ENCODE measurements at places on chromosomes 1 and 21.
A peak's percentile ranks its signal among the peaks of the same experiment; 100 is the strongest.

- DNase-seq, result no peak
Observed at GRCh38 chr21:21439761-21440160, 441.6 kb downstream of the NCAM2 start.

DNA sequence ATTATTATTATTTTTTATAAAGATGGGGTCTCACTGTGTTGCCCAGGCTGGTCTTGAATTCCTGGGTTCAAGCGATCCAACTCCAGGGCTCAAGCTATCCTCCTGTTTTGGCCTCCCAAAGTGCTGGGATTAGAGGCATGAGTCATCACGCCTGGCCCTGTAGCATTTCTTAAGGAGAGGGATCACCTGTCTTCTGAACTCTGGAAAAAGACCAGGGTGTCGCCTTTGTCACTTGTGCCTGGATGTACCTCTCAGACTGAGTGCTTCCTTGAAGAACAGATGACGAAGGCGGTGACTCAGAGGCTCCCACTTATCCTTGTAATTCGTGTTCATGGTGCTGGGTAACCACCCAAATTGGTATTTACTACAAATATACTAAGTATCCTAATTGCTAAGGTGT is 2.4 kb upstream of the CGN start:
- no peak for DNase-seq

DNA sequence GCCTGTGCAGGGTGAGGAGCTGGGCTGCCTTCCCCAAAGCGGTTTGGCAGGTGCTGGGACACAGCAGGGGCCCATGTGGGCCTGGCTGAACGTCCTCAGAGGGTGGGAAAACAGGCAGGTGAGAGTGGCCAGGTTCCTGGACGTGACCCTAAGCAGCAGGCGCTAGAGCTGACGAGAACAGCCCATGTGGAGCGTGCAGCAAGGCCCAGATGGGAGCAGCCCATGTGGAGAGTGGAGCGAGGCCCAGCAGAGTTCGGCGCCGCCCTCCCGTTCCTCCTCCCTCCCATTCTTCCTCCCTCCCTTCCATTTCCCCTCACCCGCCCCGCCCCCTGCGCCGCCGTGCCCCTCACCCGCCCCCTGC is 314.4 kb upstream of the VAMP3 start:
- DNase-seq, result no peak

DNA sequence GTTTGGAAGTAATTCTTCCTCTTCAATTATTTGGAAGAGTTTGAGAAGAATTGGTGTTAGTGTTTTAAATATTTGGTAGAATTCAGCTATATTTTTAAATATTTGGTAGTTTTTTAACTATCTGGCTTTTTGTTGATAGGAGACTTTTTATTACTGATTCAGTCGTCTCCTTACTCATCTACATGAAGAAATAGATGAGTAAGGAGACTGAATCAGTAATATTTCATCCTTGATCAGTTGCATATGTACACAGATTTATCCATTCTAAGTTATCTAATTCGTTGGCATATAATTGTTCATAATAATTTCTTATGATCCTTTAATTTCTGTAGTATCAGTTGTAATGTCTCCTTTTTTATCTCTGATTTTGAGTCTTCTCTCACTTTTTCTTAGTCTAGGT is 224.1 kb downstream of the GPR52 start:
- DNase-seq, result no peak

DNA sequence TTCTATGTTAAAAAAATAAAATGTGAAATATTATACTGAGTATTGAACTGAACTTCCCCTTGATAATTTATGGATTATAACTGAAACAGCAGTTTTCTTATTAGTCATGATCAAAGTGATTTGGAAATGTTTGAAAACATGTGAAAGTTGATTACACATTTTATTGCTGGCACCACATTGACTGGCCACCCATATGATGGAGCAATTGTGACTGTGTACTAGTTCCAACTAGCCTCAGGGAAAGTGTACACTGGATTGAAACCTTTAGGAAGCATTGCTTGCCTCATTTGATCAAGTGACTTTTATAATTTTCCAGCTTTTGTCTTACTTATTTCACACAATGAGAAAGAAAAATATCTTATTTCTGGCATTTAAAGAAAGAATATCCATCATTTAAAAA is 128.0 kb upstream of the ADGRL2 start:
- no peak for DNase-seq

- DNase-seq, result no peak
Observed at GRCh38 chr1:160148121-160148520, 3.3 kb upstream of the ATP1A4 start.

- no peak for DNase-seq
Observed at GRCh38 chr1:227729881-227730629, 5.0 kb downstream of the JMJD4 start.

- no peak for DNase-seq
Observed at GRCh38 chr1:65109487-65109886, 38.5 kb upstream of the AK4 start.

GRCh38 chr21:45818904-45819285 is 162.7 kb upstream of the COL6A1 start:
- DNase-seq, result peak; percentile 68

GRCh38 chr1:27618341-27619082 is 14.6 kb upstream of the AHDC1 start:
- DNase-seq, result no peak
